A549 treated with DMSO at 1 μM for 4 hours (cell line): ENCODE measurements at places on chromosomes 2 and 18. TPM values are rescaled to one million over a fixed set of nuclear protein-coding genes. Genes with fewer than 3 reads are reported as not detected.

Gene NEURL3
- total RNA-seq = 1.5 to 3.0 TPM (median 1.7 TPM) in 5 replicates

Gene SIGLEC15
- total RNA-seq = 0.05 to 0.44 TPM (median 0.08 TPM) in 4 of 5 replicates, not detected in the other

Gene HOXD8
- 4.8 to 5.9 TPM (median 5.5 TPM) in 5 replicates for total RNA-seq

Gene ZNF396
- total RNA-seq = 0.65 to 0.91 TPM (median 0.78 TPM) in 5 replicates

Gene TPO
- 0.07 to 0.13 TPM (median 0.10 TPM) in 4 of 5 replicates, not detected in the other for total RNA-seq

Gene TNFRSF11A
- 6.3 to 11.9 TPM (median 9.5 TPM) in 5 replicates for total RNA-seq

Gene RPRM
- not detected in 5 replicates for total RNA-seq

Gene HAAO
- 0.07 to 0.18 TPM in 2 of 5 replicates, not detected in the others for total RNA-seq

Gene HNMT
- 0.28 to 1.2 TPM (median 0.44 TPM) in 5 replicates for total RNA-seq

Gene ZC3H15
- 85.3 to 95.7 TPM (median 93.7 TPM) in 5 replicates for total RNA-seq

Gene MALL
- 149 to 172 TPM (median 158 TPM) in 5 replicates for total RNA-seq

Gene COL4A4
- 0.89 to 2.7 TPM (median 1.9 TPM) in 5 replicates for total RNA-seq

Gene CNTNAP5
- not detected in 5 replicates for total RNA-seq

Gene M1AP
- total RNA-seq = not detected in 5 replicates

Gene DYNAP
- not detected in 5 replicates for total RNA-seq

Gene FOXI3
- total RNA-seq = not detected in 5 replicates

Gene TEKT4
- not detected in 5 replicates for total RNA-seq

Gene SPHKAP
- not detected in 5 replicates for total RNA-seq

Gene FEV
- not detected in 5 replicates for total RNA-seq

Gene SERPINB3
- total RNA-seq = 0.10 to 0.18 TPM (median 0.13 TPM) in 4 of 5 replicates, not detected in the other
